ENCODE measurements at places on chromosomes 3 and 15.

- no peak for DNase-seq
These were observed 34.7 kb downstream of the TM2D3 start for GRCh38 chr15:101617390-101617965.

- DNase-seq = no peak
These were observed 4.5 kb upstream of the FES start for GRCh38 chr15:90879730-90880366.

GRCh38 chr3:118799303-118799702, 235.3 kb downstream of the IGSF11 start:
- DNase-seq = no peak

DNA sequence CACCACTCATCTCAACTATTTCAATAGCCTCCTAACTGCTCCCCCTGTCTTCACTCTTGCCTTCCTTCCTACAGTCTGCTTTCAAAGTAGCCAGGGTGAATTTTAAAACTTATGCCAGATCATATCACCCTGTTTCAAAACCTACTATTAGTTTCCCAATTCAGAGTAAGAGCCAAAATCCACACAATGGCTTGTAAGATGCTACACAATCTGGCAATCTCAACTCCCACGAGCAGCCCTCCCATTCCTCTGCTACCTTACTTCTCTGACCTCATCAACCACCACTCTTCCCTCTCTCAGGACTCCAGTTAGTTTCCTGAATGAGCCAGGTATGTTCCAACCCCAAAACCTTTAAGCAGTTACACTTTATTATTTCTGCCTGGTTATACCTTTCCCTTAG, 62.5 kb downstream of the VPS13C start:
- DNase-seq = no peak

DNA sequence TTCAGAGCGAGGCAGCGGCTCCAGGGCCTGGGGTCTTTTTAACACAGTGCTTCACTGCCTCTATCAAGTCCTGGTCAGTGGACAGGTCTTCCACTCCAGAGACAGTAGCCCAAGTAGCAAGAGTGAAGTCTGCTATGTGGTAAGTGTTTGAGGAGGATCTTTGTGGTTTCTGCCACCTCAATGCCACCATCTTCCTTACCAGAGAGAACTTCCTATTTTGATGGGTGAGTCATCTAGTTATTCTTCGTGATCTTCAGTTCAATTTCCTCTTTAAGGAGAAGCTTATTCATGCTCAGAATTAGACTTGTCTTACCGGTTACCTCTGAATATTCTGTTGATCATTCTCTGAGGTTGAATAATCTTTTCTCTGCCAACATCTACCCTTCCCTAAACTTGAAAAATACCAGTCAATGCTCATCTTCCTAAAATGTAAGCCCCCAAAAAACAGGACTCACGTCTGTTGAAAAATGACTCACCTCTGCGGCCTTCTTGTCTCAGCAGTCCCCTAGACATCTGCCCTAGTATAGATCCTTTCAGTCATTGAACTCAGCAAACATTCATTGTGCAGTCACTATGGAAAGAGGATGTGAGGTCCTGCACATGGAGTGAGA, 32.2 kb upstream of the BCL6 start:
- DNase-seq = no peak

DNA sequence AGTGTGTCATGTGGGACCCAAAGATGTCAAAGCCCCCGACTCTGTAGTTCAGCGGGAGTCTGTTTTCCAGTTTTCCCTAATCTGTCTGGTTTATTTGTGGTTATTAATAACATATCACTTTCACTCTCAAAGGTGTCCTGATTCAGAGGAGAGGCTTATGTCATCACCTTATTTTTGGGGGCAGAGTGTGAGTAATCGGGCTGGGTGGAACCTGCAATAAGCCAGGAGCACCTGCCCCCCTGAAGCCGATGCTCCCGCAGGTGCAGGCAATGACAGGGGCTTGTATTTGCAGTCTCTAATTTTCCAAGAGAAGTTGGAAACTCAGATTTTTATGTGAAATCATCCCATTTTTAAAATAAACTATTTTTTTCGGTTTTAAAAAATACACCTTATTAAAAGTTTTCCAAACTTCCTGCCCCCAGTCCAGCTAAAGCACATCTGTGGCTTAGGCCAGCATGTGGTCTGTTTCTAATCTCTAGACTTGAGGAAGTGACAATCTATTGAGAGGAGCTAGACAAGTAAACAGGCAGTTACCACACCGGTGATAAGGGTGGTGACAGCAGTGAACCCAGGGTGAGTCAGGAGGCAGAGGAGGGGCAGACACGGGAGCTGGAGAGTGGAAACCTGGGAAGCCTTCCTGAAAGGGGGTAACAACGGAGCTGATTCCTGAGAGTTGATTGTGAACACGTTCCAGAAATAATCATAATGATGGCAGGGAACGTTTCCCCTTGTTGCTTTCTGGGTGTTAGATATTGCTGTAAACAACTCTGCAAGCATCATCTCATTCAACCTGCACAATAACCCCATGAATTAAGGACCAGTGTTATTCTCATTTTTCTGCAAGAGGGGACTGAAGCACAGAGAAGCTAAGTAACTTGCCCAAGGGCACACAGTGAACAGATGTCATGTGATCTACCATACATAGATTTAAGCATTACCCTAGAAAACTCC, 37.2 kb downstream of the BHLHE40 start:
- DNase-seq = no peak

GRCh38 chr3:14322001-14322400, 80.4 kb upstream of the SLC6A6 start:
- DNase-seq = no peak

GRCh38 chr3:14570864-14571263, 30.7 kb upstream of the GRIP2 start:
- DNase-seq = no peak

DNA sequence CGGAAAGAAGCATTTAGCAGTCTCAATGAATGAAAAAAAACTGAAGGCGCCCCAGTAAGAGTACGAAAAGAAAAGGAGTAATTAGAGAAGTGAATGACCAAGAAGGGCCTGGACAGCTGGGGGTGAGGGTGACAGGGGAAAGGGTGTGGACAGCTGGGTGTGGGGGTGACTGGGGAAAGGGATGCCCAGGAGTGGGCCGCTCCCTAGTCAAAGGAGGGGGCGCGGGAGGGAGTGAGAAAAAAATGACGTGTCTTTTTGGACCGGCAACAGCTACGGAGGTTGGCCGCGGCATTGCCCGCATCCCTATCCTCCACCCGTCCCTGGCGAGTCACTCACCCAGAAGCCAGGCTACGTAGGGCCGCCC, 274 bp upstream of the ZCWPW2 start:
- no peak for DNase-seq

GRCh38 chr3:48130321-48130904, 57.8 kb downstream of the CDC25A start:
- no peak for DNase-seq

GRCh38 chr3:127356381-127356780, 68.5 kb upstream of the PRR20G start:
- no peak for DNase-seq

DNA sequence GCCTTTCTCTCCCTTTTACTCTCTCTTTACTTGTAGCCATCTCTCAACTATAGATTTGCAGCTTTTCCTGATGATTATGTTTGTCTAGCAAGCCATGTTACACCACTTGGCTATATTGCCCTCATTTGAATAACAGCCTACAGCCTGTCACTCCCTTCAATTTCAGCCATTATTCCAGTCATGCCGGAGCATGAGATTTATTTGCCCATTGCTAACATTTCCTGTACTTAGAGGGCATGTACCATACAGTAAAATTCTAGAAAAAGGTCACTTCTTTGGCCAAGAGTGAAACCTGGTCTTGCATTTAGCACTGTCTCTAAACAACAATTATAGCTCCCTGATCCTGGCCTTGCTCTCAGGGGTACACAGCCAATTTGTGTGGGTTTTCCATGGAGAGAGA, 221.7 kb upstream of the TMC3 start:
- DNase-seq = no peak

DNA sequence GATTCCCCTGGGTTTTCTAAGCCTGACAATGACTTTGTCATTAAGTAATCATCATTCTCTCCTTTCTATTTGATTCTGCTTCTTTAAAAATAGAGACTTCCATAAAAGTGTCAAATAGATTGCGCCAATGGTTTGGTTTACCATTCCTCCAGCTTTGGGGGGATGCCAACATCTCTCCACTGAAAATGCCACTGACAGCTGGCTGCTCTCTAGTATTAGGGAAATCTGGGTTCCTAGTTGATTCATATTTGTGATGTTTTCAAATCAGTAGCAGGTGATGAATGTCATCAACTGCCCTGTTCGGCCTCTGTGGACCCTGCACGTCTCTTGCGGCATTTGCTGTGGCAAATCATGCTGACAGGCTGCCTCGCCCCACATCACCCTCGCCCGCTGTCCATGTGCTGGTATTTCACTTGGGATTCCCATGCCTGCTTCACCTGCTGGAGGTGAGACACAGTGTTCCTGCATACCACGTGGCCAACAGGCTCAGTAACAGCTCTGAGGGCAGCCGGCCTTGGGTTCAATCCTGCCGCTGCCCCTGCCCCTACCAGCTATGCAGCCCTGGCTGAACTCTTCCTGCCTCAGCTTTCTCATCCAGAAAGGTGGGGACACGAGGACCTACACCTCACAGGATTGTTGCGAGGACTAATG, 28.1 kb downstream of the ZXDC start:
- no peak for DNase-seq

DNA sequence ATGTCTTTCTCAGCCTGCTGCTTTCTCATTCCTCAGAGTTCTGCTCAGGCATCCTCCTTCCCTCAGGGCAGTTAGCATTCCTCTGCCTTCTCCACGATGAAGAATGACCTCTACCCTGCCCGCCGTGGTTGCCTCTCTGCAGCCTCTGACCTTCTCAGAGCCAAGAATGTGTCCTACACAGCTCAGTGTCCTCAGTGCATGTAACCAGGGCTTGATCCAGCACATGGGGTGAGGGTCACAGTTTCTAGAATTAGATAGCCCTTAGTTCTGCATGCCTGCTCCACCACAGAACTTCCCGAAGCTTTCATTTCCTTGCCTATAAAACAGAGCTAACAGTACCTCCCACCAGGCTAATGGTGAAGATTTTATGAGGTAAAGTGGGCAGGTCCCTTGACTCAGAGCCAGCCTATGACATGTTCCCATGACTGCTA, 182.1 kb downstream of the CLSTN2 start:
- DNase-seq = no peak

- DNase-seq = no peak
These were observed 183.2 kb downstream of the P3H2 start for GRCh38 chr3:189937302-189938127.

- no peak for DNase-seq
These were observed 117.2 kb downstream of the ADCY5 start for GRCh38 chr3:123331651-123332050.

DNA sequence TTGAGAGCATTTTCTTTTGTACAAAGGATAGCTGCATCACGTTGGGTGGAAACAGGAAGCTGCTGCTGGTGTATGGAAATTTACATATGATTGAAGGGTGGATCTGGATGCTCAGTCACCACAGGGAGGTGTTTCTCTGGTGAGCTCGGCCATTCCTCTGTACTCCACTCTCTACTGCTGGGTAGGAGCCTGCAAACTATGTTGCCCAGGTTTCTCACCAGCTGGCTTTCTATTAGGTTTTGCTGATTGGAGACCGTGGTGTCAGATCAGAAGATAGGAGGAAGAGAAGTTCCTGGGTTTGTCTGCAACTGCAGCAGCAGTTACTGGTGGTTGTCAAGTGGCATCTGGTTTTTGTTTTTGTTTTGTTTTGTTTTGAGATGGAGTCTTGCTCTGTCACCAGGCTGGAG, 61.7 kb downstream of the TAMM41 start:
- no peak for DNase-seq

Measured in NCI-H1436 (cell line).